ENCODE measurements at places on chromosomes 12 and 14.

- DNase-seq, result no peak
These were observed 668.1 kb downstream of the MED13L start for GRCh38 chr12:115609347-115609746.

DNA sequence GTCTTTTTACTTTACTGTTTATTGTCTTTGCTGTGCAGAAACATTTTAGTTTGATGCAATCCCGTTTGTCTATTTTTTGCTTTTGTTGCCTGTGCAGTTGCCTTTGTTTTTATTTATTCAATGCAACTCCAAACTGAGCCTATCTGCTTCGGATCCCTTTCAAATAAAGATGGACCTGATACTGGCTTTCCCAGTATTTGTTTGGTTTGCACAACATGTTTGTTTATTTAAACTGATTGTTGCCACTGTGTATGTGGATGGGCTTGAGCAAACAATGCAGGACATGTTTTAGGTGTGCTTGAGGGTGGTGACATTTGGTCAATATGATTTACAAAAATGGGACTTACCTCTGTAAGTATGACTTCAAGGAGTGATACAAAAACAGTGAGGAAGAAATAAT is 6.7 kb downstream of the TRHDE start:
- no peak for DNase-seq

- no peak for DNase-seq
These were observed 205.3 kb downstream of the AEBP2 start for GRCh38 chr12:19644571-19644970.

DNA sequence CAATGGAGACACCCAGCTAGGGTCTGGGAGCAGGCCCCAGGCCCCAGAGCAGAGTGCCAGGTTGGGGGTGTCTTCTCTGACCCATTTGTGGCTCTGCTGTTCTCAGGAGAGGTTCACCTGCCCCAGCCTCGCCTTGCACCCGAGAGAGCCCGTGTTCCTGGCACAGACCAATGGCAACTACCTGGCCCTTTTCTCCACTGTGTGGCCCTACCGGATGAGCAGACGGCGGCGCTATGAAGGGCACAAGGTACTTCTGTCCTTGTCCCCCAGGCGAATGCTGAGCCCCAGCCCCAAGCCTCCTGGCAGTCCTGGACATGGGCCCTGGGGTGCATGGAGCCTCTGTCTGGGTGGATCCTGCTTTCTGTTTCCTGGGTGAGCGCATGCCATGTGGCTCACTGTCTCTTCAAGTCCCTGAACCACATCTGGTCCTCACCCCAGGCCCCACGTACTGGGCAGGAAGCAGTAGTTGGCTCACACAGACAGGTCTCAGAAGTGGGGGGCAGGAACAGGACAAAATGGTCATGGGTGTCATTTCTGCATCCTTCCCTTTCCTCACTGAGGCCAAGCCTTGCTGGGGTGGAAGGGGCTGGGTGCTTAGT is 58.2 kb downstream of the BEGAIN start:
- no peak for DNase-seq

DNA sequence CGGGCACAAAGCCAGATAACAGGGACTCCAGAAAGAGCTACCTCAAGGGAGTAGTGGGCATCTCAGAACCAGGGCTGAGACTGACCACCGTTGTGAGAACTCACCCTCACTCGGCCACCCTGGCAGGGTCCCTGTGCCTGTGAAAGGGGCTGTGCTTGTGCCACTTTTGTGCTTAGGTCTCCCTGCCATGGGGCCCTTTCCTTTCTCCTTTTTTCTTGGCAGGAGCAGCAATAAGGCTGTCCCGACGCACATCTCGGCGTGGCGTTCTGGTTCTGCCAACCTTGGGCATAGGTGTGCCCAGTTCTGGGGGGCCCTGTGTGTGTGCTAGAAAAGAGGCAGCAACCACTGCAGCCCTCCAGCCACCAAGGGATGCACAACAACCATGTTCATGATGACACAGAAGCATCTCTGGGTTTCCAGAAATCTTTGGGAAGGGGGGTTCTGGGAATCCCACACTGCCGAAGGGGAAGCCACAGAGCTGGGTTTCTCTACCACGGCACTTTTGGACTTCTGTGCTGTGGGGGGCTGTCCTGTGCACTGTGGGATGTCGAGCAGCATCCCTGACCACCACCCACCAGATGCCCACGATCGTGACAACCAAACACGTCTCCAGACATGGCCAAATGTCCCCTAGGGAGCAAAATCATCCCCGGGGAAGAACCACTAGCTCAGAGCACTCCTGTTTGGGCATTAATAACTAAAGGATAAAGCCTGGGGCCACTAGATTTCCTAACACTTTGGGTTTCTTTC is 13.1 kb upstream of the TMEM119 start:
- no peak for DNase-seq

GRCh38 chr12:130555628-130556485 is 160.2 kb downstream of the RIMBP2 start:
- DNase-seq, result no peak

GRCh38 chr12:7219599-7220243 is 30.2 kb downstream of the PEX5 start:
- DNase-seq, result peak; percentile 62

GRCh38 chr14:100755649-100756048 is 29.0 kb downstream of the DLK1 start:
- DNase-seq, result no peak

GRCh38 chr12:90695415-90695814 is 259.6 kb downstream of the CCER1 start:
- DNase-seq, result no peak

- no peak for DNase-seq
These were observed 2.8 kb upstream of the KRT1 start for GRCh38 chr12:52682938-52683574.

GRCh38 chr12:24950231-24950834 is 1.4 kb upstream of the BCAT1 start:
- DNase-seq, result peak; percentile 55

DNA sequence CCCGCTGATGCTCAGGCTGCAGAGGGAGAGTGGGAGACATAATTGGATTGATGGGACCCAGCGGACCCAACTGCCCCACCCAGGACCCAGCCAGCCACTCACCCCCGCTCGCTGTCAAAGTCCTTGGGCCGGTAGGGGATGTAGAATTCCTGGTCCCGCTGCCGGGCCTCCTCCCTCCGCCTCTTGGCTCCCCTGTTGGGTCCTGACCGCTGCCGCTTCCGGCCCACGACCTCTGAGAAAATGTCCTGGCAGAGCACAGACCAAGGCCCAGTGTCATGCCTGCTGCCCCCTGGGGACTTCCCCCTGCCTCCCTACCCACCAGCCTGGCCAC is 13.5 kb downstream of the CFAP73 start:
- no peak for DNase-seq

DNA sequence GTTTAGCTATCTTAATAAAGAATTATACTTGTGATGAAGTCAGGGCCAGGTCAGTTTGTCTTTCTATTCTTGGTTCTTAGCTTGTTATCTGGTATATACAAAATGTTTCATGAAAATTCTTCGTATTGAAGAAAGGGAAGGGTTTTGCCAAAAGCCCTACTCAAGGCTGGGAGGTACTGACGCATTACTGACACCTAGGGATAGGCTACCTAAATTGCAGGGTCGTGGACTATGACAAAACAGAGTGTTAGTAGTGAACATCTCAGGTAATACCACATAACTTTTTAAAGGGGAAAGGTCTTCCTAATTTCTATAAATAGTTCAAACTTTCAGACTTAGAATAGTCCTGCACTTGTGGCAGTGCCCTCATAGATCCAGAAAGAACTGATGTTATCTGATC is 246.3 kb downstream of the RGS6 start:
- no peak for DNase-seq

DNA sequence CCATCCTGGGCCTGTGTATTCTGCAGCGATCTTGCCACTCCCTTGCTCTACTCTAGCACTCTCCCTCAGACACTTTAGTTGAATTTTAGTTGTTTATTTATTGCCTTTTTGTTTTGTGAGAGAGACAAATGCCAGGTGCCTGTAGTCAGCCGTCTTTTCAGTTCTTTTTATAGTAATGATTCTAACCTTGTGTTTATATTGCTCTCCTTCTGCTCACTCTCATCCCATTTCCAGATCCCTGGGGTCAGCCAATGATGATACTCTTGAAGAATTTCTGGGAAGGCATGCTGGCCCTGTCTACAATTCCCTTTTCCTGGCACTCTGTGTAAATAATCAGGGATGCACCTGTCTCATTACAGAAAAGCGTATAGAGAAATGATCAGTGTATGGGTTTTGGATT is 334.1 kb upstream of the MIS18BP1 start:
- no peak for DNase-seq

- no peak for DNase-seq
These were observed 64.3 kb downstream of the SLC16A7 start for GRCh38 chr12:59660148-59660547.

GRCh38 chr12:45076417-45077026 is 25.6 kb upstream of the DBX2 start:
- DNase-seq, result no peak

DNA sequence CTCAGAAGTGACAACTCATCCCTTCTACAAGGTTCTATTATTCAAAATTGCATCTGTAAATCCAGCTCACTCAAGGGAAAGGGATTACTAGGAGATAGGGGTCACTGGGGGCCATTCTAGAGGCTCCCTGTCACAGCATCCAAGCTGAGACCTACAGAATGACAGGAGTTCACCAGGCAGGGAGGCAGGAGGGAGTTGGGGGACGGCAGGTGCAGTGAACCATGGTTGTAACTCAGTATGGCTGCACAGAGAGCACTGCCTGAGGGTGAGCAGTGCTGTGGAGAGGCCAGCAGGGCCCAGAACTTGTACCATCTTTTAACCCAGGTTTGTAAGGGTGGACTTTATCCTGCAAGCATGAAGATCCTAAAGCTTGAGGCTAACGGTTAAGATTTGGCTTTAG is 37.9 kb upstream of the SINHCAF start:
- DNase-seq, result no peak

DNA sequence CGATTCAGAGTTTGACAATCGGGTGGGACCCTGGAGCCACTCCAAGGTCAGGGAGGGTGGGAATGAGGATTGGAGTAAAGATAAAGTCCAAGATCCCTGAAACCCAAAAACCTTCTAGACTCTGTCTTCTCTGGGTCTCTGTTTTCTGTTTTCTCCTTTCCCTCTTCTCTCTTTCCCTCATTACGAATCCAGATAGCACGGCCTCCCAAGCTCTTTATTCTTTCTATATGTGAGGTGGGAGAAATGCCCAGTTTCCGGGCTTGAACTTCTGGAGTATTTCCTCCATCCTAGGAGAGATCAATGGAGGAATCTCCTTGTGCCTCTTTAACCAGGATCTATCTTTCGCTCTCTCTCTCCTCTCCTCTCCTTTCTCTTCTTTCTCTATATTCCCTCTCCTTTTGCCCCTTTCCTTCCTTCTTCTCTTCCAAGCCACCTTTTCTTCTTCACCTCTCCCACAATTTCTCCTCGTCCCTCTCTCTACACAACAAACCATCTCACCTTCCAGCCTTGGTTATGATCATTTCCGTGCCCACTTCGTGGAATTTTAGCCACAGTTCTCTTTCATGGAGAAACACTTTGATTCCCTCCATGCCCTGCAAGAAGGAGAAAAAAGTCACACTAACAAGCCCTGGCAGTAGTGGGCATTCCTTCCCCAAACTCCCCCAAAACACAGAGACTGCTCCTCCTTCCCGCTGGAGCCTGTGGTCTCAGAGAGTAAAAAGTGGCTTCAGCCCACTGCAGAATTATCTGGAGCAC is 4.4 kb downstream of the TBX5 start:
- DNase-seq, result peak; percentile 9

DNA sequence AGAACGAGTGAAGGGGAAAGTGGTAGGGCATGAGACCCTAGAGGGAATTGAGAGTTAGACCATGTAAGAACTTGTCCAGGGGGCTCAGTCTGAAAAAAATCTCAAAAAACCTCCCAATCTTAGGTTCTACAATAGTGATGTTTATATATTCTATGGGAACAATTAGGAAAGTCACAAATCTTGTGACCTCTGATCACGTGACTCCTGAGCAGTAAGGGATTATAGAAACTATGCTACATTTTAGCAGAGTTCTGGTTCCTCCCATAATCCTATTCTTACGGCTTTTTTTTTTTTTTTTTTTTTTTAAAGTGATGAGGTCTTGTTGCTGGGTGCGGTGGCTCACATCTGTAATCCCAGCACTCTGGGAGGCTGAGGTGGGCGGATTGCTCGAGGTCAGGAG is 5.8 kb downstream of the ADCK1 start:
- no peak for DNase-seq

DNA sequence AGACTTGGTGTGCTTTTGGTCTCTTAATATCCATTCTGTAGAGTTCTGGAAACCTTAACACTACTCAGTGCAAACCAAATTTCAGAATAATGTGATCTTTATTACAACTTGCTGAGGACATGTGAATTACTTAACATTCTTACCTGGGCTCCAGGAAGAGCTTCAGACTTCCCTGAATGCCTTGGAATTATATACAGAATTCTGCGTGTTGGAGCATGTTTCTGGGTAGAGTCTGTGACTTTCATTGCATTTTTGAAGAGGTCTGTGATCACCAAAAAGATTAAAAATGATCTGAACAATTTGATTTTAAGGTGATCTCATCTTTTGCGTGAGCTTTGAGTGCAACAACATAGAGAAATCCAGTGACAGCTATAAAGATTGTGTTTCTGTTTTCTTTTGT is 35.4 kb downstream of the ZDHHC17 start:
- DNase-seq, result no peak
